ENCODE measurements at places on chromosomes 12 and 14. TPM values are rescaled to one million over a fixed set of nuclear protein-coding genes. Genes with fewer than 3 reads are reported as not detected.
A peak's percentile ranks its signal among the peaks of the same experiment; 100 is the strongest.

TAS2R14 gene
- 3.1 TPM for total RNA-seq

PSMB5 gene
- 244 TPM for total RNA-seq

DNA sequence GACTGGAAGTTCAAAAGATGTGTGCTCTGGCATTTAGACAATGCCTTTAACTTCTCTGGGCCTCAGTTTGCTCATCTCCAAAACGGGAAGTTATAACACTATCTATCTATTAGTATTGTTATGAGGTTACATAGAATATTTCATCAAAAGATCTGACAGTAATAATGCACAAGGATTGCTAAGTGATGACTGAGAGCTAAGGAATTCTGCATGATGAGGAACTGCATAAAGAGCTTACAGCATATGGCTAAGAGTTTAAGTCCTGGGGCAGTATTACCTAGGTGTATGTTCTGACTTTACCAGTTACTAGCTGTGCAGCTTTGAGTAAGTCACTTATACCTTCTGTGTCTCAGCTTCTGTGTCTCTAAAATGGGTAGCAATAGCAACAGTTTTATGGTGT is 160.1 kb upstream of the TMPO start:
- DNase-seq: no peak

DNA sequence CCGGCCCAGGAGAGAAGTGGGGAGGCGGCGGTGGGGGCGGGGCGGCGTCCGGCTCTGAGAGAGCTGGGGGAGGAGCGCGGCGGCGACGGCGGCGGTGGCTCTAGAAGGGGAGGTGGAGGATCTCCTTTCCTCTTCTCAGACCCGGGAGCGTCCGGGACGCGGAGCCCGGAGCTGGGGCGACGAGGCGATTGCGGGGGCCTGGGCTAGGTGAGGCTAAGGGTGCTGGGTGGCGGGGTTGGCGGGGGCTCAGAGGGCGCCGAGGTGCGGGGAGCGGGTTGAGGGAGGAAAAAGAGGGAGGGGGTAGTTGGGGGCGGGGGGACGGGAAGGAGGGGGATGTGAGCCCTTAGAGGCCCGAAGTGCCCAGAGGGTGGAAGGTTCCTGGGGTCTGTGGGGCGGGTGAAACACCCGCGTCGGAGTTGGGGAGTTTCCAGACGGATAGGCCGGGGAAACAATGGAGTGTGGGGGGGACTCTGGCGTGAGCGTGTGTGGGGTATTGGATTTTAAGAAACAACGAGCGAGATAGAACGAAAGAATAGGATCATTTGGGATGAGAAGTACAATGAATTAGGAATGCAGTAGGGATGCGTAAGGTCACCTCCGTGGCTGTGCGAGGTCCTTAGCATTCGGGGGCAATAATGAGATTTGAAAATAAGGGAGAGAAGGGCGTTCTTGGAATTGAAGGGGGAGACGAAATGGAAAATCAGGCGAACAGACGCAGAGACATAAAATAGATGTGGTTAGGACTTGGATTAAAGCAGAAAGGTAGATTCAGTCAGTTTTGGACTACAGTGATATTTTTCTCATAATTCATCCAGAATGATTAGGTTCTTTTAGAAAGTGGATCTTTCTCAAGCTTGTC is at the start of gene SPATS2:
Gene SPATS2 (plus strand): TSS at position 82 of the 859 bp plus-strand sequence. CDS start 93,551 bp downstream, outside the sequence.
- no peak for DNase-seq

DNA sequence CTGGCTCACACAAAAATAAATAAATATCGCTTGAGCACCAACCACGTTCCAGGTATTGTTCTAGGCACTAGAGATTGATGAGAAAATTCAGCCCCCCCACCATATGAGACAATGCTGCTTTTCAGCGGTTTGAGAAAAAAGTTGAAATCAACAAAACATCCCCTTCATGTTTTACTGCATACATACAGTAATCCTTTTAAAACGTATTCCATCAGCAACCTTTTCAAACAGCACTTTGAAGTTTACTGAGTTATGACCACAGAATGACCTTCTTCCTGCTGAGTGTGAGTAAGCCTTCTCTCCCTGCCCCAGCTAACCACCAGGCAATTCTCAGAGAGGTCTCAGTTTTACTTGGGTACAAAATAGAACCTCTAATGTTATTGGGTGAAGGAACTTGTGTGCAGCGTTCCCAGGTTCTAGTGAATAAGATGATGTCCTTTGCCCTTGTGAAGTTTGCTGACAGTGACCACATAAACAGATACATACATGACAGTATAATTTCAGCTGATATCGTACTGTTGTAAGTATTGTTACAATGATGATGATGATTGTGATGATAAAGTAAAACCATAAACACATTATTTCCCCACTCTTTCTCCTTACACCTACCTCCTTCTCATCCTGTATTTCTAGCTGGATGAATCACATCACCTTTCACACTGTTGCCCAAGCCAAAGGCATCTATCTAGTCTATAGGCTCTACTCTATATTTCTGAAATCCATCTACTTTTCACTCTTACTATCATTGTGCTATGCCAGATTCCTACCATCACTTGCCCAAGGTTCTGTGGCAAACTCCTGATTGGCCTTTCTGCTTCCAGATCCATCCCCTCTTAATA is 124.4 kb upstream of the KRR1 start:
- peak; percentile 89 for DNase-seq
